Caki2 (cell line): ENCODE measurements at places on chromosomes 2 and 18. TPM values are rescaled to one million over a fixed set of nuclear protein-coding genes. Genes with fewer than 3 reads are reported as not detected.

- DNase-seq: no peak
Observed at GRCh38 chr18:24009651-24010333, 4.8 kb upstream of the TTC39C start.

- no peak for DNase-seq
Observed at GRCh38 chr2:14677039-14677438, 44.5 kb downstream of the LRATD1 start.

DNA sequence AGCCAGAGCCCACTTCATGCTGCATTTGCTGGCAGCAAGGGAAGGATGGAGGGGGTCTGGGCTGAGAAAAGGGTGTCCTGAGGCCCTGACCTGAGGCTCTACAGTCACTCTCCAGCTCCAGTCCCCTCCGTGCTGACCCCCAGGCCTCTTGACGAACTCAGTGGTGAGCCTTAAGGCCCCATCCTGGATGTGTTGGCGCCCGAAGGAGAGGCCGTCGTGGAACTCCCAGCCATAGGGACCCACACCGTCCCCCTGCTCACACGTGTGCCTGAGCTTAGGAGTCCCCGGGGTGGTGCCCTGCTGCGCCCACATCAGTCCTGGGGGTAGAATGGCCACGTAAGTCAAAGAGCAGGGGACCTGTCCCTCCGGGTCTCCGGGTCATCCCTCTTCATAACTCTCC is 776 bp downstream of the MOGS start:
- DNase-seq: no peak

GRCh38 chr2:62808554-62808953 is 103.0 kb downstream of the EHBP1 start:
- no peak for DNase-seq

GRCh38 chr18:79400591-79401381 is 5.1 kb downstream of the NFATC1 start:
- no peak for DNase-seq

DNA sequence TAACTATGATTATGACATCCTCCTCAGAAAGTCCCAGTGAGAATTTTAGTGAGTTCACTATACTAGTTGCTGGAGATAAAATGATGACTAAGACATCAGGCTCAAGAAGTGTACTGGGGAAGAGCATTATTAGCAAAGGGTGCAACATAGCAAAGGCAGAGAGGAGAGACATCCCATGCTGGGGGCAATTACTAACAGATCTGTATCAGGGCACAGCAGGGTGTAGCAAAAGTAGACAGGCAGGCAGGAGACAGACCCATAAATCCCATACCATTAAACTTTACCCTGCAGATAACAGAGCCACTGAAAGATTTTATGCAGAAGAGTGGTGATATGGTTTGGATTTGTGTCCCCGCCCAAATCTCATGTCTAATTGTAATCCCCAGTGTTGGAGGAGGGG is 161.7 kb downstream of the SP3 start:
- no peak for DNase-seq

- DNase-seq: no peak
Observed at GRCh38 chr2:13030606-13031005, 313.9 kb downstream of the TRIB2 start.

GRCh38 chr2:229416116-229416694 is 145.1 kb upstream of the PID1 start:
- no peak for DNase-seq

DNA sequence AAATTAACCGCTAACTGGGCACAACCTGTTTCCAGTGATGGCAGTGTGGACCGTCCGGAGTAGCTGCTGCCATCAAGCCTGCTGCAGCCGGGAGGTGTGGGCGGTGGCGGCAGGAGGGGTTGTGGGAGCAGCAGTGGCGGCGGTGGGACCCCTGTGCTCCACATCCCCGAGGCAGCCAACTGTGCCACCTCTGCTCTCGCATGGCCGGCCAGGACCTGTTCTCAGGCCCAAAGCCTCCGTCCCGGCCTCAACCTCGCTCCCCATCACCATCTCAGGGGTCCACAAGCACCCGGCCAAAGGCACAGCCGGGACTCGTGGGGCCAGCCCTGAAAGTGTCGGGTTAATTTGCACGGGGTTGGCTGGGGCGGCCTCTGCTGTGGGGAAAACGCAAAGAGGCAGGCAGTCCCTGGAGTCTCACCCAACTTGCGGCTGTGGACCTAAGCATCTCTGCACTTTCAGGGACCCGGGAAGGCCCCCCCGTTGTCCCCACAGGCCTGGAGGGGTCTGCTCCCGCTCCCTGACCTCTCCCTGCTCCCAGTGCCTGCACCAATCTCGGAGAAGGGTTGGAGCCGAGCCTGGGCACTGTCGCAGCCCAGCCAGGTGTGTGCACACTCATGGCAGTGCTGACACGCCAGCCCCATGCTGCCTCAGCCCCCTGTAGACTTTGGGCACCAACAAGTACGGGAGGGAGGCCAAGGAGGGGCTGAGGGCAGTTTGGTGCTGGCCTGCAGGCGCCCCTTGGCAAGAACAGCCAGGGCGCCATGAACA is 44.4 kb upstream of the PEX13 start:
- DNase-seq: no peak

DNA sequence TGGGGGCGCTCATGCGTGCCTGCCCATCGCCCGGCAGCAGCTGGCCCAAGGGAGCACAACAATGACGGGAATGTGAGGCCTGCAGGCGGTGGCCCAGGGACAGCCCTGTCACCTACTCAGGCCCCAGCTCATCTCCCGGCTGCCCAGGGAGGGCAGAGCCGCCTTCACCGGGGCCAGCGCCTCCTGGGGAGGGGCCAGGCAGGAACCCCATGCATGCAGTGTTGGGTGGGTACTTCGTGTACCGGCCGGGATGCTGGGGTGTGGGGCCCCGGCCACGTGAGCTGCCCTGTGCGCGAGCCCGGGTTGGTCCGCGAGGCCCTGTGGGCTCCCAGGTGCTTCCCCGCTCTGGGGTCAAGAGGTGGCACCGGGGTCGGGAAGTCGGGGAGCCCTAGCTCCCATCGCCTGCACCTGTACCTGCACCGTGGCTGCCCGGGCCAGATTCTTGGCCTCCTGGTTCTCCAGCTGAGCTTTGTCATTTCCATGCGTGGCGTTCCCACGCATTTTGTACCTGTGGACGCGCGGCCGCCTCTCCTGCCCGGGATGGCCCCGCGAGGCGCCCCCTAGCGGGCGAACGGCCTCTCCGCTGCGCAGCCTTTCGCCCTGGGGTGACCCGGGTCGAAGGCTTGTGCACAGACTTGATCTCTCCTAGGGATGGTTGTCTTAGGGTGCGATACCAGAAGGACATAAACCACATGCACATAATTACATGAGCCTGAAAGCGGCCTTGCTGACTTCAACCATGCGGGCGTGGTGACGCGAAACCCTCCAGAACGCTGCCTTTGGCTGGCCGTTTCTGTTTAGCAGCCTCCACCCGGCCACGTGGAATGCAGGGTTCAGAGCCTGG is 950 bp downstream of the KLHL30 start:
- no peak for DNase-seq

DNA sequence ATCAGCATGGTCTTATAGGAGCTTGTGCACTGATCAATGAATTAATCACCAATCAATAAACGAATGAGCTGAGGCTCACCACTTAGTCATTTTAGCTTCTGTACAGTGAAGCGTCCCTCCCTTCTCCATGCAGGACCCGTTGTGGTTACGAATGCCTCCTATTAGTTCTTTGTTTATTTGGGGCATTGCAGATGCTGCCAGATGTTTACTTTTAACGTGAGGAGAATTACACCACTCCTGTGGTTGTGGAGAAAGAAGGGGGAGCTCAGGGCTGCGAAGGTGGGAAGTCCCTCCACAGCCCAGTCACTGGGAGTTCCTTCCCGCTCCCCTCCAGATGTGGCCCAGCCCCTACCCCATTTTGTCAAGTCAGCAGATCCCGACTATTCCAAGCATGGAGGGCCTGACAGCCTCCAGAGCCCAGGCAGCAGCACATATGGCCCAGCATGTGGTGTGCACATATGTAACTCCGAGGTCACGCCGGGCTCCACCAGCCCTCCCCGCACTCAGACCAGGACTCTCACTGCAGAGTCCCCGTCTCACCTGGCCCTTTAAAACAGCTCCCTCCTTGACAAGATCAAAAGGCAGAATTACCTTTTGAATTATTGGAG is 20.9 kb downstream of the PKDCC start:
- no peak for DNase-seq

- DNase-seq: no peak
Observed at GRCh38 chr18:67216846-67217245, 299.7 kb downstream of the DSEL start.

- DNase-seq: no peak
Observed at GRCh38 chr2:6959751-6960150, 42.5 kb downstream of the RNF144A start.

GRCh38 chr18:31102941-31103340 is 720 bp upstream of the DSC2 start:
- no peak for DNase-seq

DNA sequence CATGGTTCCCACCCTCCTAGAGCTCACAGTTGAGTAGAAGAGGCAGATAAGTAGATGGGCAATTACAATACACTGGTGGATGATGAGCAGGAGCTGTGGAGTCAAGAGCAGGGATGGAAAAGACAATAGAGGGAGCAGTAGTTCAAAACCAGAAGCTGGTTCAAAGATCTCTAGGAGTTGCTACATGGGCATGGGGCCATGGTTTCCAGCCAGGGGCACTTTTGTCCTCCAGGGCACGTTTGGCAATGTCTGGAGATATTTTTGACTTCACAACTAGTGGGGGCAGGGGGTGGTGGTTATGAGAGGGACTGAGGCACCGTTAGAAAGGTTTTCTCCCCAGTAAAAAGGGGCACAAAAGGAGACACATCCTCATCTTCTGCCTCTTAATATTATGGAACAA is 236.0 kb downstream of the DYSF start:
- no peak for DNase-seq

- DNase-seq: no peak
Observed at GRCh38 chr2:171939743-171940071, 17.4 kb downstream of the HAT1 start.

DNA sequence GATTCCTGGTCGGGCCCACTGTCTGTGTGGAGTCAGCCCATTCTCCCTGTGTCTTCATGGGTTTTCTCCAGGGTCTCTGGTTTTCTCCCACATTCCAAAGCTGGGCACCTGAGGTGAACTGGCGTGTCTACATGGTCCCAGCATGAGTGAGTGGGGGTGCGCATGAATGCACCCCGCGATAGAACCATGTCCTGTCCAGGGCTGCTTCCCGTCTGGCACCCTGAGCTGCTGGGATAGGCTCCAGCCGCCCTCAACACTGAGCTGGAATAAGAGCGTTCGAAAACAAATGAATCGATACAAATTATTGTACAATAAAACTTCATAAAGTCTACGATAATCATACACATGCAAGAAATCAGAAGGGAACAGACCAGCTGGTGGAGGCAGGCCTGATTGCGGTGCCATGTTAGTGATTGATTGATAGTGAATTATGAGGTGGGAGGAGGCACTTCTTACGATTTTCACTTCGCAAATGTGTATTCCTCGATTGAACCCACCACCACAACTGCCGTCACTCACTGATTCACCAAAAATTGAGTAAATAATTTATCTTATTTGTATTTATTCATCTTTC is 186.6 kb downstream of the MGAT5 start:
- no peak for DNase-seq

- DNase-seq: no peak
Observed at GRCh38 chr2:177355874-177356273, 36.7 kb upstream of the AGPS start.

DNA sequence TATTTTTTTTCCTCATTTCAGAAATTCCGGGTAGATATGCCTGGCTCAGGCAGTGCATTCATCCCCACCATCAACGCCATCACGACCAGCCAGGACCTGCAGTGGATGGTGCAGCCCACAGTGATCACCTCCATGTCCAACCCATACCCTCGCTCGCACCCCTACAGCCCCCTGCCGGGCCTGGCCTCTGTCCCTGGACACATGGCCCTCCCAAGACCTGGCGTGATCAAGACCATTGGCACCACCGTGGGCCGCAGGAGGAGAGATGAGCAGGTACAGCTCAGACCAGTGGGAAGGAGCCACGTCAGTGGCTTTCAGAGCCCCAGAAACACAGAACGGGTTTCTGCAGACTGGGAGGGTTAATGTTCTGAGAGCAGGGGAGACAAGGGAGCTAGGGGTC is 11.4 kb downstream of the FOSL2 start:
- DNase-seq: no peak

GRCh38 chr18:478681-479080 is 21.8 kb downstream of the COLEC12 start:
- DNase-seq: no peak

DNA sequence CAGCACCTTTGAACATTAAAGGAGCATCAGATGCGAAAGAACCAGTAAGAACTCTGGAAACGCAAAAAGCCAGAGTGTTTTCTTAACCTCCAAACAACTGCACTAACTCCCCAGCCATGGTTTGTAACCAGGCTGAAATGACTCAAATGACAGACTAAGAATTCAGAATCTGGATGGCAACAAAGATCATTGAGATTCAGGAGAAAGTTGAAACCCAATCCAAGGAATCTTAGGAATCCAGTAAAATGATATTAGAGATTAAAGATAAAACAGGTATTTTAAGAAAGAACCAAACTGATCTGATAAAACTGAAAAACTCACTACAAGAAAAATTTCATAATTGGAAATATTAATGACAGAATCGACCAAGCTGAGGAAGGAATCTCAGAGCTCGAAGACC is 116.7 kb downstream of the PTRHD1 start:
- no peak for DNase-seq

RRM2 gene
- 14.7 and 19.4 TPM in 2 replicates for total RNA-seq

MEP1B gene
- total RNA-seq: 0.17 TPM in 1 of 2 replicates, not detected in the other

GPR35 gene
- 1.5 TPM in 1 of 2 replicates, not detected in the other for total RNA-seq

GNAL gene
- 3.5 and 10.6 TPM in 2 replicates for total RNA-seq

ARMC9 gene
- 39.4 and 39.8 TPM in 2 replicates for total RNA-seq

CYP1B1 gene
- total RNA-seq: 3.0 and 5.5 TPM in 2 replicates

LCT gene
- total RNA-seq: not detected in 2 replicates
